Caco-2 (cell line): ENCODE measurements at places on chromosomes 7 and 10. TPM values are rescaled to one million over a fixed set of nuclear protein-coding genes. Genes with fewer than 3 reads are reported as not detected.

LIPF gene
- not detected in 2 replicates for total RNA-seq

SLC39A12 gene
- not detected in 2 replicates for total RNA-seq

GCK gene
- not detected in 2 replicates for total RNA-seq

FKBP6 gene
- not detected in 2 replicates for total RNA-seq

ABHD11 gene
- 38.9 and 47.2 TPM in 2 replicates for total RNA-seq

MUC3A gene
- 25.1 and 27.0 TPM in 2 replicates for total RNA-seq

LAMB1 gene
- total RNA-seq: 418 and 431 TPM in 2 replicates

PRRT4 gene
- total RNA-seq: 0.37 and 0.43 TPM in 2 replicates

CNPY1 gene
- total RNA-seq: not detected in 2 replicates

PLPP4 gene
- total RNA-seq: 0.56 and 0.61 TPM in 2 replicates

LRRC17 gene
- 0.39 TPM in 1 of 2 replicates, not detected in the other for total RNA-seq

DYNC1I1 gene
- 6.8 and 8.3 TPM in 2 replicates for total RNA-seq

EIF3A gene
- 146 and 150 TPM in 2 replicates for total RNA-seq

TDRD1 gene
- total RNA-seq: 0.14 TPM in 1 of 2 replicates, not detected in the other

TAS2R5 gene
- total RNA-seq: 1.7 TPM in 2 replicates

SPDYE5 gene
- total RNA-seq: not detected in 2 replicates

NPFFR1 gene
- total RNA-seq: not detected in 2 replicates

LOXL4 gene
- 2.1 and 3.7 TPM in 2 replicates for total RNA-seq

NEUROD6 gene
- not detected in 2 replicates for total RNA-seq

ABCB1 gene
- 34.6 and 37.3 TPM in 2 replicates for total RNA-seq

HABP2 gene
- 21.0 and 24.3 TPM in 2 replicates for total RNA-seq

CALML5 gene
- total RNA-seq: not detected in 2 replicates
